D341Med (cell line): ENCODE measurements at places on chromosomes 6 and 20.

DNA sequence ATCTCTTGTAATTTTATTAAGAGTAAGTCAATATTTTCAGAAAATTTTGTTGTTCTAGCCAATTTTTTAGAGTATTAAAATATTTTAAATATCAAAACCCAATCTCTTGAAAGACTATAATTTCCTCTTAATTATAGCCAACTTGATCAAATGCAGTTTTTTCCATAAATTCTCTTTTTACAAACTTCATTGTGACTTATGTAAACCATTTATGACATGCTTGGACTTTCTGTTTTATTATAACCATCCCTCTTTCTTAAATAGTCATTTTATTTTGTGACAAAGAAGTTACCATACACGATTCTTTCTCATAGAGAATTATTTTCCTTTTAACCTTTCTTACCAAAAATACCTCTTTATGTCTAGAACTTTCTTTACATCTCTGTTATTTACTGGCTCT is 1075.5 kb downstream of the KHDRBS2 start:
- no peak for DNase-seq

DNA sequence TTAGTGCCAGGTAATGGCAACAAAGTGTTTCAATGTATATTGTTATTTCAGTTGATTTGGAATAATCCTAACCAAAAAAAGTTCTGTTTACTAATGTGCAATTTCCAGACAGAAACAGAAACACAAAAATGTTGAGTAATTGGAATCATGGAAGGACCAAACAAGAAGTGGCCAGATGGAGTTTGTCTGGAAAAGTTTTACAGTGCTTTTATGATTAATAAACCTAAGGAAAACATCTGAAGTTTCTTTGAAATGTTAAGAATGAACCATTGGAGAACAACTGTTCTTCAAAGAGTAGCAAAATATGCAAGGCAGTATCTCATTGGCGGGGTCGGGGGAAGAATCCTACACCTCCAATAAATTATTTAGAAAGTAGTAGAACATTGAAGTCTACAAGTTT is 19.0 kb upstream of the FILIP1 start:
- no peak for DNase-seq

- no peak for DNase-seq
These were observed 124.7 kb downstream of the PREX1 start for GRCh38 chr20:48703107-48703506.

DNA sequence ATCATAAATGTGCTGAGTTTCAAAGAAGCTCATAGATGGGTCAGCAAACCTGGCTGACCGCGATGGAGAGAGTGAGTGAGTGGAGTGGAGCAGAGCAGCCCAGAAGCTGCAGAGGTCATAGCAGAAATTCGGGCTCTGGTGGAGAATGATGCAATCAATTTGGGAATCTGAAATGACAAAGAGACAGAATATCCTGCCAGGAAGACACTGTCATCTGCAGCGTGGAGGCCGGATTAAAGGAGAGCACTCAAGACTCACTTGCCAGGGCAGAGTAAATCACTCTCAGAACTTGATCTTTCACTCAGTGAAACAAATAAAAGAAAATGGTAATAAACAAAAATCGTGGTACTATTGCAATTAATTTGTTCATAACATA is 109.6 kb upstream of the RREB1 start:
- peak; percentile 55 for DNase-seq

DNA sequence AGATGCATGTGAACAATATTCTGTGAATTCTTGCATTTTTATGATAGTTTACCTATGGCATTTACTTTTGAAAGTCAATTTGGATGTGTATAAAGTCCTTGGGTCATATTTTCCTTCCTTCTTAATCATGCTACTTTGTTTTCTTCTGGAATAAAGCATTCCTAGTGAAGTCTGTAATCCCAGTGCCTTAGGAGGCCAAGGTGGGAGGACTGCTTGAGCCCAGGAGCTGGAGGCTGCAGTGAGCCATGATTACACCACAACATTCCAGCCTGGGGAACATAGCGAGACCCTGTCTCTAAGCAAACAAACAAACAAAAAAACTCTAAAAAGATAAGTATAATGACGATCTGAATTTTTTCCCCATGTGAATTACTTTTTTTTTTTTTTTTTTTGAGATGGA is 69.7 kb upstream of the SYNCRIP start:
- DNase-seq = no peak

DNA sequence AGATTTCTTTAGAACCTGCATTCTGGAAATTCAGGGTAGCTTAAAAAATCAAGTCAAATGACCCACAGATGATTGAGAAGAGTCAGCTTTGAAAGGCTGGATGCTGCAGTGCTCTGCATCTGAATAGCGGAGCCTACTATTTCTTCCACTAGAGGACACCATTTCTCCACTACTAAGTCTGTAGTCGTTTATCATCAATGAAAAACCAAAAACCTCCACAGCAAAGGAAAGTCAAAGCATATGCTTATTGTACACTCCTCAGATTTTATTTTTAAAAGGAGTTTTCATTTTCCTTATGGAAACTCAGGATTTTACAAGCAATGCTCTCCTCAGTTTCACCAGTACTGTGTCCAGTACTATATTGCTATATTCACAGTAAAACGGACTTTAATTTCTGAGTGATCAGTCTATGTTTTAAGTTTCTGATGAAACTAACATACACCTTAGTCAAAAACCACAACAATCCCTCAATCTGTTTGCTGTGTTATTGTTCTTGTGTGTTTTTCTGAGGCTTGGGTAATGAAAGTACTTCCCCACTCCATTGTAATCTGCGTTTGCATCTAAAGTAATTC is 50.5 kb upstream of the ENPP5 start:
- DNase-seq = peak; percentile 58

- DNase-seq = no peak
These were observed 12.8 kb upstream of the ELOVL2 start for GRCh38 chr6:11056871-11057270.

DNA sequence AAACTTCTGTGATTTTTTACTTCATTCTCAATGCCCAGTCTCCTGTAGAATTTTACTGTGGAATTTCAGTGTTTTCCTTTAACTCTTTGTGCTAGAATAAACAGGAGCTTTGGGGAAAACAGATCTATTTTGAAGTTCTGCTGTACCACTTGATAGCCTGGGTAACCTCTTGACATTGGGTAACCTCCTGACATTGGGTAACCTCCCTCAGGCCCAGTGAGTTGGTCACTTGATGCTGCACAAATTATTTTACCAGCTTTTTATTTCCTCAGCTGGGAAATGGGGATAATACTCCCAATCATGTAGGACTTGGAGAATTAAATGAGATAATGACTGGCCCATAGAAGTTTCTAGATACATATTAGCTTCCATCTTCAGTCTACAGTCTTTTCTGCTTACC is 137.3 kb upstream of the TOP1 start:
- no peak for DNase-seq
